ENCODE measurements at places on chromosomes 6 and 20.

GRCh38 chr6:43869079-43869710, 99.2 kb downstream of the VEGFA start:
- no peak for DNase-seq

- no peak for DNase-seq
These were observed 88.9 kb upstream of the CD83 start for GRCh38 chr6:14028631-14029030.

DNA sequence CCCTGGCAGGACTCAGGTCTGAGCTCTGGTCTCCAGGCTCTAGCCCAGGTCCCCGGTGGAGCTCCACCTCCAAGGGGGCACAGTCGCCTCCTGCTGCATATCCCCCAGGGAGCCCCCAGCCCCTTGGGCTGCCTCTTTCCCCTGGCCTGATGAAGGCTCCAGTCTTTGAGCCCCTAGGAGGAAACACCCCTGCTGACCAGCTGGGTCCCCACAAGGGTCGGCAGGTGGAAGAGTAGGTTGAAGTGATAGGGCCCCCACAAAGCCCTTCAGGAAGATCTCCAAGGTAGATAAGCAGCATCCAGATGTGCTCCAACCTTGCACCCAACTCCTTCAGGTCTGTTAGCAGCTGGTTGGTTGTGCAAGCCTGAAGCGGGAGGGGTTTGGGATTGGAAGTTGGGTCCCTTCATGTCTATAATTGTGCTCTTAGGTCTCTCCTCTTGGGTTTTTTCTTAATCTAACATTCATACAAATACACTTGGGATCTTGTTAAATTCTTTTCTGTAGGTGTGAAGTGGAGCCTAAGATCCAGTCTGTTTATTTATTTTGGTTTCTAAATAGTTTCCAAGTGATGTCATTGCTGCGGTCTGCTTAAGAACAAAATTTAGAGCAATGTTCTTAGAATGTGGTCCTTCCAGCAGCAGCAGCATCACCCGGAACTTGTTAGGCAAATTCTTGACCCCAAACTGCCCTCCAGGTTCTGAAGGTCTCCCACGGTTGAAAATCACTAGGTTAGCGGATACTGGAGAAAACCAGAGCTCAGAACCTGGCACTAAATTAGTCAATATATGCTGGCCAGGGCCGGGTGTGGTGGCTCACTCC, 5.1 kb downstream of the UBE2C start:
- no peak for DNase-seq

DNA sequence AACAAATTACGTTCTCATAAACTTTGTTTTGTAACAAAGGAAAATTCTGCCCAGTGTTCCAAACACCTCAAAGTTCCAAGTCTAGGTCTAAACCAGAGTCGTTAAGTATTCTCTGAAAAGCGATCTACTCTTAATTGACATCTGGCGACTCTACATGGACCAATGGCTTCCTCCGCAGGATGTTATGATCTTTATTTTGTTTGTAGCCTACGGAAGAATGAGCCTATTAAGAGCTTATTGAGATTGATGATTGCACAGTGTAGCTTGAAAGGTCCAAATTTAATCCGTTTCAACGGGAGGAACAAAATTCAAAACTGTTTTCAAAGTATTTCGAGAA, 61.1 kb downstream of the FAM217A start:
- DNase-seq, result no peak

DNA sequence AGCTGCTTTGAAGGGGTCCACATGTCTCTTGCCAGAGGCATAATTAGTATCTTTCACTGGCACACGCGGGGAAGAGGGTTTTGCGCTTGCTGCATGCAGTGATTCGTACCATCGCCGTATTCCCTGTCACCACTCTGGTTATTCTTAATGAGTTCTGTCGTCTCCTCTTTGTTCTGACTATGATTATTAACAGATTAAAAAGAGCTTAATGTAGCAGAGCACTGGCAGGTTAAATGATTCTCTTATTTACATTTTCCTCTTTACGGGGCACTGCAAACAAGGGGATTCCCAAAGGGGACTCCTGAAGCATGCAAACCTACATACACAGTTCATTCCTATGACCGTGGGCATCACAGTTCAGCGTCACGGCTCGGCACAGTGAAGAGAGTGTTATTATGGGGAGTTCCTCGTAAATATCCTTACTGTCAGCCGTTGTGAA, 204.8 kb downstream of the DTNBP1 start:
- no peak for DNase-seq

GRCh38 chr6:38973178-38974057, 75.2 kb upstream of the GLP1R start:
- peak; percentile 27 for DNase-seq

GRCh38 chr6:10883312-10884244, 1.7 kb upstream of the GCM2 start:
- DNase-seq, result no peak

GRCh38 chr6:90079560-90080490, 185.6 kb downstream of the GJA10 start:
- DNase-seq, result peak; percentile 40

- DNase-seq, result no peak
These were observed 45.9 kb downstream of the CD164 start for GRCh38 chr6:109336221-109336961.

DNA sequence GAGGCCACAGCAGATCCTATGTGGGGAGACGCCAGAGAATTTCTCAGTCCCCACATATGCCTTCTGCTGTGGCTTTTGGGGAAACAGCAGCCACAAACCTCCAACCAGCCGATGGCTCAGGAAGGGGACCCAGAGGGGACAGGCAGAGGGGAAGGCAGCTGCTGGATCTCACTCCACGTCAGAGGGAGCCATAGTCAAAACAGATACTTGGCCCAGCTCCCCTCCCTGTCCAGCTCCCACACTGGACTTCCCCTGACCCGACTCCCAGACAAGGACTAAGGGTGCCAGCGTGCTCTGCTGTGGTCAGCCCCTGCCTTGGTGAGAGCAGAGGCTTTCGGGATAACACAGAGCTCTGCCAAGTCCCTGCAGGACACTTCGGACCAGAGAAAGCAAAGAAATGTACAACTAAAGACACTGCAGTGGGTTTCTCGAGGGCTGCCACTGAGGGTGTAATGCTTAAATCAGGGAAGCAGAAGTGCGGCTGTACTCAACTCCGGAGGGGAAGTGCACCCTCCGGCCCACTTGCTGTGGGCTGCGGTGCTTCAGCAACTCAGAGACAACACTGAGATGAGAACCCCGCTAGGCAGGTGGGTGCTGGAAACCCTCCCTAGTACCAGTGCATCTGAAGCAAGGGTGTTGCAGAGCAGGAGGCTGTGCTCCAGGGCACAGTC, 47.2 kb downstream of the RRBP1 start:
- DNase-seq, result no peak

GRCh38 chr6:27825025-27825793, 87.0 kb downstream of the OR2B2 start:
- DNase-seq, result no peak

- no peak for DNase-seq
These were observed 19.1 kb upstream of the PANK2 start for GRCh38 chr20:3869839-3870634.

- no peak for DNase-seq
These were observed 131.4 kb downstream of the BTBD9 start for GRCh38 chr6:38508286-38508685.

GRCh38 chr6:57262901-57263694, 41.0 kb upstream of the RAB23 start:
- no peak for DNase-seq

DNA sequence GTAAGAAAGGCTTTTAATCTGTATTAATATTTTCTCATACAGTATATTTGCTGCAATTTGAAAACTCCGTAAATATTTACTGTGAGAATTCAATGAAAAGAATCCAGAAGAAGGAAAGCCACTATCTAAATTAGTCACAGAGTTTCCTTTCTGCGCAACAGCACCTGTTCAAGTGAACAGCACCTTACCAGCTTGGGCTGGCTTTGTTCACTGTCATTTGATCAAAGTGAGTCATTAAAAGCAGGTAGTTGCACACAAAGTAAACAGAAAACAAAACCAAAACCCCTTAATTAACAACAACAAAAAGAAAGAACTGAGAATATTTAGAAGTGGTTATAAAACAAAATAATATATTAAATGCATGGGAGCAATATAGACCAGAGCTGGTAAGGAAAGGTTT, 12.8 kb downstream of the SMLR1 start:
- DNase-seq, result no peak

DNA sequence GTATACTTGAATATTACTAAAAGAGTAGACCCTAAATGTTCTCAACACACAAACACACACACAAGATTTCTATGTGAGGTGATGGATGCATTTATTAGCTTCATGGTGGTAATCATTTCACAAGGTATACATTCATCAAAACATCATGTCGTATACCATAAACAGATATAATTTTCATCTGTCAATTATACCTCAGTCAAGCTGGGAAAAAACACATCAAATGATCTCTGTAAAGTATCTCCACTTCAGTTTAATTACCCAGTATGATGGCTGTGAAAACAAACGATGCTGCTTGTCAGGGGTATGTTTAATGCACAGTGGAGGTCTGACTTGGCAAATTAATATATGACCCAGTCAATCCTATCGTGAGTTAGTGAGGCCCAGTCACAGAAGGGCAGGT, 157.2 kb downstream of the MTFR2 start:
- no peak for DNase-seq

DNA sequence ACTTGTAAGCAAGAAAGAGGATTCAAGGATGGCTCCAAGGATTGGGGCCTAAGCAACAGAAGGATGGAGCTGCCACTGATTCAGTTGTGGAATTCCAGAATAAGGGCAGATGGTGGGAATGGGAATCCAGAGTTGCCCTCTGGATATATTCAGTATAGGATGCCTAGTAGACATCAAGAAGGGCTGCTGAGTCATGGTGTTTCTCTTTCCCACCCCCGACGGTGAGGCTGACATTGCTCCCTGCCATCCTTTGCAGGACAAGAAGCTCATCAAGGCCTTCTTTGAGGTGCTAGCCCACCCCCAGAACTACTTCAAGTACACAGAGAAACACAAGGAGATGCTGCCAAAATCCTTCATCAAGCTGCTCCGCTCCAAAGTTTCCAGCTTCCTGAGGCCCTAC, 11.2 kb upstream of the ZNF76 start:
- DNase-seq, result no peak

GRCh38 chr20:58012731-58013510, 215.5 kb downstream of the ANKRD60 start:
- no peak for DNase-seq

DNA sequence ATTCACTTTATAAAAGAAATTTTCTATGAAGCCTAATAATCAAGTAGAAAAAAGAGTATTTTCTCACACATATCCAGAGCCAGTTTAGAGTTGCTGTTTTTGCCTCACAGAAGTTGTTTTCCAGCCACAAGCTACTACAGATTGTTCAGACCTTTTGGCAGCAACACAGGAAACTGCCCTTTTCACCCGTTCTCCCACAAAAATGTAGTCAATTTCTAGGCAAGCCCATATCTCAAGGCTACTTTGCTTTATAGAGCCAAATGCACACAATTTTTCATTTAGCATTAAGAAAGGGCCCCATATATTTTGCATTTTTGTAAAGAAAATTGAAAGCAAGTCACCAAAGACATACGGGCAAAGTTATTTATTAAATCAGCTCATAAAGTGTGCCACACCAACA, 49.5 kb downstream of the EPB41L2 start:
- no peak for DNase-seq

- no peak for DNase-seq
These were observed 26.2 kb downstream of the NTSR1 start for GRCh38 chr20:62734881-62735280.

- DNase-seq, result no peak
These were observed 48.7 kb downstream of the SYNE1 start for GRCh38 chr6:152588456-152588855.

GRCh38 chr6:34697544-34697836, 923 bp upstream of the ILRUN start:
- DNase-seq, result no peak

DNA sequence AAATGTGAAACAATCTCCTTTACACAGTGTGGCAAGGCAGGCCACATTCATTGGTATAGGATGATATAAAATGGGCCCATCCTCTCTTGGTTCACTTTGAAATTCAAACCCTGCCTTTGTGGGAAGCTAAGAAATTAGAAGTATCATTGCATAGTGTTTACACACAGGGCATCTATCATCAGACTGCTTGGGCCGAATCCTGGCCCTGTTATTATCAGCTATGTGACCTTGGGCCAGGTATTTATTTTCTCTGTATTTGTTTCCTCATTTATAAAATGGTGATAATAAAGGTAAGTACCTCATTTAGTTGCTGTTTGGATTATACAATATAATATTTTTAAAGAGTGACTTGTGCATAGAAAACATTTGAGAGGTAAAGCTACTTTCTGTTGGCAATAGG, 45.5 kb downstream of the PTPRK start:
- DNase-seq, result no peak

- DNase-seq, result no peak
These were observed 874.7 kb downstream of the TFAP2A start for GRCh38 chr6:9540126-9540525.

- no peak for DNase-seq
These were observed 39.9 kb upstream of the TBC1D7 start for GRCh38 chr6:13368079-13368730.

DNA sequence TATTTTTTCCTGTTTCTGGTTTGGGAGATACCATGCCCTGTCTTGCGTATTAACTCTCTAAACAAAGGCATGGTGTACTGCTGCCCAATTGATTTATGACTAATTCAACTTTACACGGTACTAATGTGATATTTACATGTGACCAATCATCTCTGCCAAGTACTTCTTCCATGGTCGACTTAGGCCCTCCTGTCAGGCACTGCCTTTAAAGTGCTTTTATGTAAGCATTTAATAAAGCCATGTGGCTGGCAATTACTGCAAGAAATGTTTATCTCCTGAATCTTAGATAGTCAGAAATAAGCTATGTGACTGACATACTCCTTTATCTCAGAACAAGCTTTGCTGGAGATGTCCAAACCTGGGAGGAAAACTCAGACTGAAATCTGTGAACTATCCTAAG, 323.4 kb downstream of the BTBD3 start:
- no peak for DNase-seq

DNA sequence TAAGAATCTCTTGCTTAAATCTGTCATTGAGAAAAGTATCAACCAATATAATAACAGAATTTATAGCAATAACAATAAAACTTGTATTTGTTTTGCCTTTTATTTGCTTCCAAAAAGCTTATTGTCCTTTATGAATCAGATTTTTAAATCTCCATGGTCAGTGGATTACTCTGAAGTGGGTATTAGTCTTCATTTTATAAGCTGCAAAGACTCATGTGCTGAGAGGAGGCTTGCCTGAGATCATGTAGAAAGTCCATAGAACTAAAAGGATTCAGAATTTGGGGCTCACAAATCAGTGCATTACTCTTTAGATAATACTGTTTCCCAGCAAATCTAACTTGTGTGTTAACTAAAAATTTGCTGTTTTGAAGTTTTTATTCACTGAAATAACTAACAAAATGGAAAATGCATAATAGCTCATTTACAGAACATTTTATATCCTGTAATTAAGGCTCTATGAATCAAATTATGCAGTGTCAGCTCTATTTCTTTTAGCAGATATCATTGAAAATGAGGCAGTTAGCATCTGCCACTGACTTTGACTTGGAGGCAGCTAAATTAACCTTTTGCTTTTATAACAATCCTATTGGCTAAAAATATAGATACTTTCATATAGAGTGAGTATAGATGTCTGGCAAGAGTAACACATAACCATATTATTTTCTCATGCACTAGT, 781.1 kb upstream of the CITED2 start:
- no peak for DNase-seq

GRCh38 chr6:80331522-80331921, 225.1 kb downstream of the BCKDHB start:
- no peak for DNase-seq

GRCh38 chr20:48637461-48637860, 190.3 kb downstream of the PREX1 start:
- no peak for DNase-seq

- DNase-seq, result no peak
These were observed 21.4 kb downstream of the RRBP1 start for GRCh38 chr20:17660667-17661066.

- DNase-seq, result no peak
These were observed 8.4 kb downstream of the FRS3 start for GRCh38 chr6:41771058-41771983.

All from activated CD4-positive, alpha-beta T cell treated with anti-CD3 and anti-CD28 coated beads for 24 hours (primary cell).